Aorta (tissue), 5 donors: ENCODE measurements at places on chromosomes 7 and 10. TPM values are rescaled to one million over a fixed set of nuclear protein-coding genes. Genes with fewer than 3 reads are reported as not detected.

GRCh38 chr7:19919261-19920095, 146.1 kb upstream of the TMEM196 start:
- no peaks in the 10 kb centered on the region for H3K27me3 ChIP-seq
- H3K36me3 ChIP-seq: no peaks in the 10 kb centered on the region
- H3K4me1 ChIP-seq: no peaks in the 10 kb centered on the region
- DNase-seq: no peak
- H3K4me3 ChIP-seq: no peak overlapping the region

DNA sequence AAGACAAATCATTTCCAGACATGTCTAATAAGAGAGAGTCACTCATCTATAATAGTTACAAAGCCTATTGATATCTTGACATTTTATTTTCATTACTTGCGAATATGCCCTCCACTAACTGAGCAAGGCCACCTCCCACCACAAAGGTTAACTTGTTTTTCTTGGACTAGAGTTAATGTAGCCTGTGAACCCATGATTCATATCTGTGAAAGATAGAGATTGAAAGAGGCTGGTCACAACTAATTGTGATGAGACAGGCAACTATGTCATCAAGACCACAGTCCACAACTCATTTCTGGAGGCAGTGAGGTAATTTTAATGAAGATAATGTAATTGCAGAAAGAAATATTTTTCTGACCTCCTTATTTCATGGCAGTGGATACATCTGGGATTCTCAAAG, 491.8 kb upstream of the TPK1 start:
- DNase-seq: no peak
- H3K4me3 ChIP-seq: no peak overlapping the region
- no peaks in the 10 kb centered on the region for H3K27me3 ChIP-seq
- no peak overlapping the region for H3K27ac ChIP-seq
- no peaks in the 10 kb centered on the region for H3K36me3 ChIP-seq

GRCh38 chr7:56079450-56080185, 13.1 kb downstream of the PHKG1 start:
- H3K4me1 ChIP-seq: no peaks in the 10 kb centered on the region
- peak overlapping the region; percentile 69 for H3K27ac ChIP-seq
- no peaks in the 10 kb centered on the region for H3K36me3 ChIP-seq
- no peak overlapping the region for H3K4me3 ChIP-seq
- peak; percentile 89 for DNase-seq
- H3K27me3 ChIP-seq: no peaks in the 10 kb centered on the region

The C10orf62 gene
- 0.42 TPM for total RNA-seq

DNA sequence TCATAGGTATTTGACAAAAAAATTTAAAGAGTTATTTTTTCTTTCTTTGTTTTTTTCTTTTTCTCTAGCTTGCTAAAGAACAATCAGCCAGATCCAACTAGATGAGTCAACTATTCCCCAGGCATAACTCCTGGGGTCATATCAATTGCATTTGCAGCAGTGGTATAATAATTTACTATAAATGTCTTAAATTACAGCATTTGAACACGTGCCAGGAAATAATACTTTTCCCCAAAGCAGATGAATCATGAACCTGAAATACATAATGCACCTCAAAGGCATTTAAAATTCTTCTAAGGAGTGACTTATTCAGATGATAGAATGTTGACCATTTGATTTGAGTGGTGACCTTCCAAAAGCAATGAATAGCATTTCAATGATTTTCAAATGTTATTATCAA, 190.1 kb downstream of the LRRTM3 start:
- H3K4me1 ChIP-seq: no peaks in the 10 kb centered on the region
- no peak overlapping the region for H3K27ac ChIP-seq
